H9 (cell line): ENCODE measurements at places on chromosomes 7 and 10.

DNA sequence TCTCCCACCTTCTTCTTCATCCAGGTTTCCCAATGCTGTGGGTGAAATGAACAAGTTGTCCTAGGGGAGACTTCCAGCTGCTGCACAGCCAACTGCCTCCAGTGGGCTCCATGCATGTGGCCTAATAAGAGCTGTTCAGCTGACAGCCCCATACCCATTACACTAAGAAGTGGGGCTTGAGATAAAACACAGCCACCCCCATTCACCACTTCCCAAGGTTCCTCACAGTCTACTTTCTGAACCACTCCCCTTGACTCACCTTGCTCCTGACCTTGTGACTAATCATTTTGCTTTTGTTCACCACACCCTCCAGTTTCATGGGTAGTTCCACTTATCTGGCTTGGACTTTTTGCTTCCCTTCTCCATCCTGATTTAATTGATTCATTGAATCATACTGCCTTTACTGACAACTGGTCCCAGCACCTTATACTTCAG is 119.3 kb downstream of the CABCOCO1 start:
- no peak for DNase-seq

GRCh38 chr10:62088786-62089185 is 179.9 kb downstream of the RTKN2 start:
- DNase-seq, result no peak

GRCh38 chr10:7590271-7590670 is 76.5 kb downstream of the ITIH5 start:
- DNase-seq, result no peak

- DNase-seq, result no peak
These were observed 51.1 kb upstream of the SEPHS1 start for GRCh38 chr10:13399236-13399635.

DNA sequence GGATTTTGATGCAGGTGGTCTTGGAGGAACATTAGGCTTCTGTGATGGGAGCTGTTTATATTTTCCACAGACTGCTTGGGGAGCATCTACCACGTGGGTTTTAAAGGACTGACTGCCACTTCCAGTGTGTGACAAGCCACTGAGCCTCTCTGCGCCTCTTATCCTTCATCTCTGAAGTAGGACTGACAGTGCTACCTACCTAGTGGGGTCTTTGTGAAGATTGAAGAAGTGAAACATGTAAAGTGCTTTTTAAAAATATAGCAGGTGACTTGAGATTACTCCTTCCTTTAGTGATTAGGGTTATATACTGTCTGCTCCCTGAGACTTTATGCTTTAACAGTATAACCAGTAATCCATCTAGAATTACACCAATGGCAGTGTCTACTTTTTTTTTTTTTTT is 29.9 kb downstream of the NKX2-3 start:
- no peak for DNase-seq
